Dermis lymphatic vessel endothelial cell (primary cell): ENCODE measurements at places on chromosomes 1 and 21. TPM values are rescaled to one million over a fixed set of nuclear protein-coding genes. Genes with fewer than 3 reads are reported as not detected.

Gene KISS1
- total RNA-seq, result 0.33 TPM in 1 of 2 replicates, not detected in the other

Gene SF3B4
- total RNA-seq, result 8.9 and 10.4 TPM in 2 replicates

Gene FCRLA
- total RNA-seq, result 0.76 TPM in 1 of 2 replicates, not detected in the other

Gene TNFRSF18
- total RNA-seq, result 0.11 TPM in 1 of 2 replicates, not detected in the other

Gene C1orf35
- total RNA-seq, result 5.2 and 7.4 TPM in 2 replicates

Gene REN
- total RNA-seq, result 0.11 TPM in 1 of 2 replicates, not detected in the other

Gene BCL2L15
- total RNA-seq, result 0.09 and 0.11 TPM in 2 replicates

Gene YTHDF2
- total RNA-seq, result 71.0 and 80.8 TPM in 2 replicates

Gene RNF186
- not detected in 2 replicates for total RNA-seq

Gene LIPI
- not detected in 2 replicates for total RNA-seq

Gene PATJ
- total RNA-seq, result 5.0 and 5.1 TPM in 2 replicates
